ENCODE measurements at places on chromosomes 1 and 21.

DNA sequence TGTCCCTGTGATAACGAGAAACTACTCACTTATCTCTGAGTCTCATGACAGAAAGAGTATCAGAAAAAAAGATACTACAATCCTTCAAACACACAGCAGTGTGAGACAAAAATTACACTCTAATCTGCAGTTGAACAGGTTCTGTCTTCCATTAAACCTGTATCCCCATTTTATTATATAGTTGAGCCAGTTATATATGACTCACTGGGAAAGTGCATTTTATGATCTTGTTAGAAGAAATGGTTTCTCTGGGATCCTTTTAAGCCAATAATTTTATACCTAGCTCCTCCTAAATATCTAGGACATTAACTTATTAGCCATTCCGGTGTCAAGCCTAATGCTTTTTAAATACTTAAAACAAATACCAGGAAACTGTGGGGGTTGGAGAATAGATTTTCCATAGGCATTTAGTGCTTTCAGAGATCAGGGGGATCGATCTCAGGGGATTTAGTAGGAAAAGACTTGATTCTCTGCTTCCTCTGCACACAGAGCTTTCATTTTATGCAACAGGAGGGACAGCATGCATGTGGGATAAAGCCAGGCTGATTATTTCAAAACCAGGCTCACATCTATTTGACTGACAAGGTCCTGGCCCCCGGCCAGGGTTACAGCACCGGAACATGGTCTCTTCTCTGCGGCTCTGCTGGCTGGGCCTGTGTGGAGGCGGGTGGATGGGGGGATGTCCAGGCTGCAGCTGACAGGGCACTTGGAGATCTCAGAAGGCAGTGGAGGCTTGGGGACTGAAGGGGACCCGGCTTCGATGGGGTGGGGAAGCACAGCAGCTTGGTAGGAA, 310.6 kb downstream of the DISC1 start:
- DNase-seq: no peak

- no peak for DNase-seq
Observed at GRCh38 chr1:12344596-12345349, 114.9 kb downstream of the VPS13D start.

DNA sequence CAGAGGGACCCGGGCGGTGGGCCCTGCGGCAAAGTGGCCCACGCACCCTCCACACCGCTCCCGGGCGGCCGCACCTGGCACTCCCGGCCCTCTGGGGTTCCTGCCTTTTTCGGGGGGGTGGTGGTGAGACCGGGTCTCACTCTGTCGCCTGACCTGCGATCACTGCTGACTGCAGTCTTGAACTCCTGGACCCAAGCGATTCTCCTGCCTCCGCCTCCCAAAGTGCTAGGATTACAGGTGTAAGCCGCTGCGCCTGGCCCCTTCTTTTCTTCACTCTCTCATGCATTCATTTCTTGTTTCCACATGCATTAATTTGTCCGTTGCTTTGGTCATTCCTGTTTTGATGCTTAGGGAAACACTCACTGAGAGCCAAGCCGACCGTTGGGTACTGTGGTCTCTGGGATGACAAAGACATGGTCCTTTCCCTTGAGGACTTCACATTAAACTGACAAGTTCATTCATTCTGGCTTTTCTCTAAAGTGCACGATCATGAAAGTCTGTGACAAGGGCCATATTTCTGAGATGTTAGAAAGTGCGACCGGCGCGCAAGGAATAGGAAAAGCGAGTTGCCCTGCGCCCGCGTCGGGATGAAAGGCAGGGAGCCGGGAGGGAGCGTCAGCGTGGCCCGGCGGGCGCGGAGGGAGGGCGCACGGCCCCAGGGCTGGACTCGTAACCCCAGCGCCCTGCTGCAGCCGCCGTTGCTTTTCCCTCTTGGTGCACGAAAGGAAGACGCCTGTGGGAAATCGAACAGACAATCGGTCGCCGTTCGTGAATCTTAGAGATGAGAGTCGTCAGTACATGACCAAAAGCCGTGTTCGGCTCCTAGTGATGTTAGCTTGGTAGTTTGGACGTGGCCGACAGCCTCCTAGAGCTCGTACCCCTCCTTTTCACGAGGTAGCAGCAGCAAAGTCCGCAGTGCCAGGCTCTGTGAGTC, 1.0 kb upstream of the MCOLN2 start:
- no peak for DNase-seq

- DNase-seq: no peak
Observed at GRCh38 chr1:234330843-234331215, 42.4 kb upstream of the COA6 start.

DNA sequence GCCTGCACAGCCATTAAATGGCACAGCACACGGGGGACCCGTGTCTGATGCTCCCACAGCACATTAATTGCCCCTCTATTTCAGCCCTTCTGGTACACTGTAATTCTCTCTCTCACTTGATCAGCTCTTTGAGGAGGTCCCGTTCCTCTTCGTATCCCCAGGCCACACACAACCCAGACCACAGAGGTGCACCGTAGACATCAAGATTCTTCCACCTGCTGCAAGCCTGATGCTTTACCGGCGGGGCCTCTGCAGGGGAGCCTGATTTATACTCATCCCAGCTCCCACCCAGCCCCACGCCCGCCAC, 759 bp downstream of the SMYD3 start:
- DNase-seq: no peak

DNA sequence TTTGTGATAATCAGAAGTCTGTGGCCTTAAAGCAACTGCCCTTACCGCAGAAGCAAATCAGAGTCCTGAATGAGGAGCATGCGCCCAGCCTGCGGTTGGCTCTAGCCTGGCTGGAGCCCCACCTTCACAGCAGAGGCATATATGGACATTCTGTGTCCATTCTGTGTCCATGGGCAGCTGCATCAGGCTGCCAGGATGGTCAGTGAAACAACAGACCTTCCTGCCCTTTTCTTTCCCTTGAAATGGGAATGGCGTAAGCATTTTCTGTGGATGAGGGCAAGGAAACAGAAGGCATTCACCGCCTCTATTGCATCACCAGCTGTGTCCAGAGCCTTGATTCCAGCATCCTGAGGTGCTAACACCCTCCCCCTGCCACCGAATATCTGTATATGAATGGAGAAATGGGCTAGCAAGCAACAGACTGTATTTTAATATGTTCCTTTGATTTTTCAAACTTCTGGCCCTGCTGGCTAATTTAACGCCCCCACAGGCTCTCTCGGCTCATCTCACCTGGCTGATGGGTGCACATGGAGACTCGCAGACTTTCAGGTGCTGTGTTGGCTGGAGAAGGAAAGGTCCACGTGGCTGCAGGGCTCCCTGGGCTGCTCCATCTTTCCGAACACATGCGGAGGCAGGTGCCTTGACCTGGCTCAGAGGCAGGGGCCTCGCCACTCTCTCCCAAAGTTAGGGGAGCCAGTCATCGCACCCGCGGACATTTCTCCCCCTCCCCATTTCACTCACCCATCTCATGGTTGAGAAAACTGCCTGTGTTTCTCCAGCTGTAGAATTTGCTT, 159.2 kb downstream of the GALNT2 start:
- DNase-seq: no peak

- DNase-seq: no peak
Observed at GRCh38 chr21:46518983-46519583, 60.4 kb downstream of the DIP2A start.

DNA sequence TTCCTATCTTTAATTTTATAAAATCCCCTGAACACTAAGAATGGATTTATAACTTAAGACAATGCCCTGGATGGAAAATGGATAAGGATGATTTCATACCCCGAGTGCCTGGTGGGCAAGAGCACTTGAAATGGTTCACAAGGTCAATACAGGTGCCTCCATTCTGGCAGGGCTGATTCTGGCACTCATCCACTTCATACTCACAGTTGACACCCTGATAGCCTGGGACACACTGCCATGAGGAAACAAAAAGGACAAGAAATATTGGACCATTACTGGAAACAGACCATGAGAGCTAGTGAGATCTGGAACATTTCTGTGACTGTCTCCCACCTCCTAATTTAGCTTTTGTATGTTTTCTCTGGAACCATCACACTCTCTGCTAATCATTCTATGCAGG, 39.1 kb upstream of the ADAM30 start:
- no peak for DNase-seq

- DNase-seq: no peak
Observed at GRCh38 chr1:25806418-25806817, 6.4 kb downstream of the SELENON start.

DNA sequence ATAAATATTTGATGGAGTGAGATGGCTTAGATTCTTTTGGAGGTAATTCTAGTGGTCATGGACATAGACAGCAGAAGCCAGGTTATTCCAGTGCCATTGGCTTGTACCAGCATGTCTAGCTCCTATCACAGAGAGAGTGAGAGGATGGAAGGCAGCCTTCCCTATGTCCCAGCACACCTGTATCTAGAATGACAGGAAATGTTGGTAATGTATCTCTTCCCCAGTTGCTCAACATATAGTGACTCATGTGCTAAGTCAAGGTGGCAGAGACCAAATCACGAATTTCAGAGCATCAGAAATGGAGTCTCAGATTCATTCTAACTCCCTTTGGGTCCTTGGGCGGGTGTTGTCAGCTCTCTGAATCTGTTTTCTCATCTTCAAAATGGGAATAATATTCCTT, 28.4 kb downstream of the METTL13 start:
- DNase-seq: no peak

GRCh38 chr21:43352568-43353281, 74.2 kb downstream of the SIK1 start:
- DNase-seq: no peak

DNA sequence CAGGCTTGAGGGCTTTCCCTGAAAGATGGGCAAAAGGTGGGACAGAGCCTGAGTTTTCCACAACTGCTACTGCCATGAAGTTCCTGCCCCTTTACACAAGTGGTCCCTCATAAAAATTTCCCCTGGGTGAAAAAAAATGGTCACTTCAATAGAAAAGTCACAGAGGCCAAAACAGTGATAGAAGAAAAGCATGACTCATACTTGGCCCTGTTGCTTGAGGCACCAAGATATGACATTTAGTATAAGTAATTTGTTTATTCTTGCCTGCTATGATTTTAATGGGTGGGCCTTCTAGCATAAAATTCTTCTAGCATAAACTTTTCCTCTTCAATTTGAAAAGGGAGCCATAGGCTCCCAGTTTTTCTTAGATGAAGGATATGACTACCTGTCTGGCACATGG, 280.2 kb downstream of the DPYD start:
- DNase-seq: no peak

GRCh38 chr1:53031732-53032131, 30.3 kb upstream of the PODN start:
- DNase-seq: no peak

DNA sequence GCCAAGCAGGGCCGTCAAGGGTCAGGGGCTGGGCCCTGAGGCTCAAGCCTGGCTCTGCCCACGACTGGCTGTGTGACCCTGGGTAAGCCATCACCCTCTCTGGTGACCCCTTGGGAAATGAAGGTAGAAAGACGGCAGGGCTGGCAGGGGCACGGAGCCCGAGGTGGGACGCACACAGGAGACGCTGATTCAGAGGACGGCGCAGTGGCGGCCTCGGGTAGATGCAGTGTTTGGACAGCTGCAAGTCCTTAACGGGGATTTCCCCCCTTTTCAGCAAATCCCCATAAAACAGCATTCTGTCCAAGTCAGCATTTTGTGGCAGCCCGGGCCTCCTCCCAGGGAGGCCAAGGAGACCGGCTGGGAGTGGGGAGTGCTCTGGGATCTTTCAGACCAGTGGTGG, 16.7 kb downstream of the COL8A2 start:
- DNase-seq: no peak

DNA sequence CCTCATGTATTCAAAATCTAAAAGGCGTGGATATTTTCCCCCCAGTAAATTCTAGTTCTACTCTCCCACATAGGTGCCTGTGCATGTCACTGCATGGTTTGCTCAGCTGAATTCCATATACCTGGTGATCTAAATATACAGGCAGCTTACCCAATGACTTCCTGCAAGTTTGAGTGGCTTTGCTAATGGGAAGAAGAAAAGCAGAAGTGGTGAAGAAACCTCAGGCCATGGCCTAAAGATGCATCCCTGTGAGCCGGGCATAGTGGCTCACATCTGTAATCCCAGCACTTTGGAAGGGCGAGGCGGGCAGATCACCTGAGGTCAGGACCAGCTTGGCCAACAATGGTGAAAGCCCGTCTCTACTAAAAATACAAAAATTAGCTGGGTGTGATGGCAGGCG, 11.5 kb downstream of the SLC44A3 start:
- no peak for DNase-seq

DNA sequence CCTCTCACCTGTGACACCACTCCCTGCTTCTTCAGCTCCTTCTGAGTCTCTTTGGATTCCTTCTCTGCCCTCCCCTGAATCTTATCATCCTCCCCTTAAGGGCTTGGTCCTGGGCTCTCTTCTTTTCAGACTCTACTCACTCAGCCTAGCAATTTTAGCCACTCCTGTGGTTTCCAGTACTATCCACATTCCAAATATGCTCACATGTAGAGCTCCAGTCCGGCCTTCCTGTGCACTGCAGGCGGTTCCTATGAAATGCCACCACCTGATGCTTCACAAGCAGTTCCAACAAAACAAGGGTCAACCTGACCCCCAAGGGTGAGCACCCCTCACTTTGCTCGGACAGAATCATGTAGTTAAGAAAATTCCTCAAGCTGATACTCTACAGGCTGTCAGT, 35.9 kb downstream of the MAB21L3 start:
- DNase-seq: no peak

DNA sequence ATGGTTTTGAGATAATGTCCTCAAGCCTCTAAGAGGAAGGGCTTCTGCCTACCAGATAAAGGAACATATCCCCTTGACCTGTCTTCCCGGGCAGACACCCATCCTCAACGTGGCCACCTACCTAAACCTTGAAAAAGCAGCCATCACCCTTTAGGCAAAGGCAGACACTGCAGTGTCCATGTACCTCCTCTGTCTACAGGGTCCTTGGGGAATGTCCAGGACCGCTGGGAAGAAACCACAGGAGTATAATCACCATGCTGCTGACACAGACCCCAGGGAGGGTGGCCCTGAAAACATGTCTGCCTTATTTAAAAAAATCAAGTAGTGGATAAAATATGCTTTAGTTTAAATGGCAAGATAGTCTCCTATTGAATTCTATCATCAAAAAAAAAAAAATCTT, 16.6 kb downstream of the BCAR3 start:
- no peak for DNase-seq

DNA sequence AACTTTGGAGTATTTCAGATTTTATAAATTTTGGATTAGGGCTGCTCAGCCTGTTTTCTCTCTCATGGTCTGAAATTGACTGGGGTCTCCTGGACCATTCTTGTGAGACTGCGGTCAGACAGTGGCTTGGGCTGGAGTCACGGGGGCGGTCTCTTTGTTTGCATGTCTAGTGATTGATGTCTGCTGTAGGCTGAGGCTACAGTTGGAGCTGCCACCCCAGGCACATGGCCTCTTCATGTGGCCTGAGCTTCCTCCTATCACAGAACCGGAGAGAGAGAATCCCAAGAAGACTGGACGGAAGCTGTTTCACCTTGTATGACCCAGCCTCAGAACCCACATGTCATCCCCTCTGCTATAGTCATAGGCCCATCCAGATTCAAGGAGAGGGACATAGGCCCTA, 96.1 kb downstream of the NID1 start:
- DNase-seq: no peak

- DNase-seq: no peak
Observed at GRCh38 chr21:24456358-24456757, 1150.9 kb downstream of the MRPL39 start.

All from COR-L47 (cell line).